Astrocyte of the cerebellum (primary cell): ENCODE measurements at places on chromosomes 6 and 20.
A peak's percentile ranks its signal among the peaks of the same experiment; 100 is the strongest.

DNA sequence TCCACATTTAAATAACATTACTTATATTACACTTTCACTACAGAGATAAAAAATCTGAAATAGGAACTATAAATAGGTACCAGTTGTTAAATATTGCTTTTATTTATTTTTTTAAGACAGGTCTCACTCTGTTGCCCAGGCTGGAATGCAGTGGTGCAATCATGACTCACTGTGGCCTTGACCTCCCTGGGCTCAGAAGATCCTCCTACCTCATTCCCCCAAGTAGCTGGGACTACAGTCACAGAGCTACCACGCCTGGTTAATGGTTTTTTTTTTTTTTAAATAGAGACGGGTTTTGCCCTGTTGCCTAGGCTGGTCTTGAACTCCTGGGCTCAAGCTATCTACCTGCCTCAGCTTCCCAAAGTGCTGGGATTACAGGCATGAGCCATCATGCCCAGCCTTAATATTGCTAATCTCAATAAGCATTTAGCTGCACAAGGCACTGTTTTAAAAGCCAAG is 17.3 kb downstream of the EEF1E1 start:
- peak; percentile 63 for DNase-seq

GRCh38 chr6:47298475-47298874 is 11.2 kb downstream of the TNFRSF21 start:
- no peak for DNase-seq

DNA sequence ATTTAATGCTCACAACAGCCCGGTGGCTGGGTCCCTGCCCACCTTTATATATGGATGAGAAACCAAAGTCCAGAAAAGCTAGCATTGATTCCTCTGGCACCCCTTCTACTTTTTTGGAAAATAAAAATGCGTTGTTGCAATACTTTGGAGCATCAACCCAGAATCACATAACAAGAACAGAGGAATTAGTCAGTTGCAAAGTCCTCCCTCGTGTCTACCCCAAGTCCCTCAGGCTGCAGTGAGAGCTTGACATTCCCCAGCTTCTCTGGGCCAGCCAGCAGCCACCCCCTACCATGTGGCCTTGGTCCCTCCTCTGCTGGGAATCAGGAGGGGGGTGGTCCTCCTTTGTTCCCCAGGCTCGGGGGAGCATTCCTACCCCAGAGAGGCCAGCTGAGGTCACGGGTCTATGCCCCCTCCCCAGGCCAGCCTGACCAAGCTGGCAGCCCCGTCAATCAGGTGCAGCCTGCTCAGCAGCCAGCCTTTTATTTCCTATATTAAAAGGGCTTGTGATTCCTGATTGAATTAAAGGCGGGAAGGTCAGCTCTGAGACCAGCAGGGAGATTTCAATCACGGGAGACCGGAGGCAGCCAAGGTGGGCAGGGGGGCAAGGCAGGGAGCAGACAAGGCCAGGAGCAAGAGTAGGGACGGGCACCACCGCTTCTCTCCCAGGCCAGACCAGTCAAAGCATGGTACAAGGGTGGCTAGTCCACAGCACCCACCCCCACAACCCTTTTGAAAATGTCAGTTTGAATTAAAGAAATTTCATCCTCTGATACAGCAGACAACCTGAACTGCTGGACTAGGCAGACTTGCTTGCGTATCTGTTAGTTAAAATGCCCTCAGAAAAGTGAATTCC is 158.9 kb downstream of the MRPL14 start:
- no peak for DNase-seq

- no peak for DNase-seq
Measured at GRCh38 chr20:22303523-22303922, 280.8 kb downstream of the FOXA2 start.

DNA sequence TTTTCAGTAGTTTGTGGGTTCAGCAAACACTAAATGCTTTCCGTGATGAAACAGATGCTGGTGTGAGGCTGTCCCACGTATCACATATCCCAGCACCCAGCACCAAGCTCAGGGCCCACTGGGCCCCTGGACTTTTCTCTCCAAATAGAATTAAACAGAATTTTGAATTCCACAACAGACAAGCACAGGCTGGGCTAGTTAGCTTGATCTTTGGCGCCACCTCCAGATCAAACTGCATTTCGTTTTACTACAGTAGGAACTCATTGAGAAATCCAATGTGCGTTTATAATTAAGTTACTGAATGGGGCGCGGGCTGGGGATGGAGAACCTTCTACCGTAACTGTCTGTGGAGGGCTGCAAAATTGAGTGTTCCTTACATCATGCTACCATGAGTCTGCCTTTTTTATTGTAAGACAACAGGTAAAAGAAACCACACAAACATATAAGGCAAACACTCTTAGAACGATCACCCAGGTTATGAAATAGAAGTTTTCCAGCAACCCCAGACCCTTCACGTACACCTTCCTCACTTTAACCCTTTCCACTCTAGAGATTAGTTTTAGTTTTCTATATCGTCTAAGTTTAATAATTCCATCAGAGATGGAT is 107.8 kb downstream of the ZFP64 start:
- DNase-seq: peak; percentile 67

DNA sequence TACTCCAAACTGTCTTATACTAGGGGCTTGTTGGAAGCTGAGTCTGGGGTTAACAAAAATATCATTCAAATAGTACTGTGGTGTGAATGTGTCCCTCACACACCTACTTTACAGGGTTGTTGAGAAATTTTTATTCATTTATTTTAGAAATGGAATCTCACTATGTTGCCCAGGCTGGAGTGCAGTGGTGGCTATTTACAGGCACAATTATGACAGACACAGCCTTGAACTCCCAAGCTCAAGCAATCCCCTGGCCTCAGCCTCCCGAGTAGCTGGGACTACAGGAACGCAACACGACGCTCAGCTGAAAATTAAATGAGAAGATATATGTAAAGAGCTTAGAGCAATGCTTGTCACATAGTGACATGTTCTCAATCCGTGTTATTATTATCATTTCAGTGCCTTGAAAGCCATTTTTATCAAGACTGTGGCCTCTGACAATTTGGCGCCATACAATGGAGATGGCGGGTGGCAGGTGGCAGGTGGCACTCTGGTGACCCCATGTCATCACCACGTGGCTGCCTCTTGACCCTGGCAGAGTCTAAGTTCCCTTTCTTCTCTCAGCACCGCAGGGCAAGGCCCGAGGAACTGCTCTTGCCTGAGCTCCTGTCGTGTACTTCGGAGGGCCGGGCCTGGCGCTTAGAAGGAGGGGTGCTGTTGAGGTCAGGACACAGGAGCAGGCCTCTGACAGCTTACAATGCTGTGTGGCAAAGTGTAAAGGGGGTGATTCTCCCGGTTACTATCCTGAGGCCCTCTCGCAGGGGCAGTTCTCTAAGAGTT is 64.5 kb downstream of the STX11 start:
- DNase-seq: no peak

- no peak for DNase-seq
Measured at GRCh38 chr6:79913369-79913768, 34.0 kb downstream of the ELOVL4 start.

DNA sequence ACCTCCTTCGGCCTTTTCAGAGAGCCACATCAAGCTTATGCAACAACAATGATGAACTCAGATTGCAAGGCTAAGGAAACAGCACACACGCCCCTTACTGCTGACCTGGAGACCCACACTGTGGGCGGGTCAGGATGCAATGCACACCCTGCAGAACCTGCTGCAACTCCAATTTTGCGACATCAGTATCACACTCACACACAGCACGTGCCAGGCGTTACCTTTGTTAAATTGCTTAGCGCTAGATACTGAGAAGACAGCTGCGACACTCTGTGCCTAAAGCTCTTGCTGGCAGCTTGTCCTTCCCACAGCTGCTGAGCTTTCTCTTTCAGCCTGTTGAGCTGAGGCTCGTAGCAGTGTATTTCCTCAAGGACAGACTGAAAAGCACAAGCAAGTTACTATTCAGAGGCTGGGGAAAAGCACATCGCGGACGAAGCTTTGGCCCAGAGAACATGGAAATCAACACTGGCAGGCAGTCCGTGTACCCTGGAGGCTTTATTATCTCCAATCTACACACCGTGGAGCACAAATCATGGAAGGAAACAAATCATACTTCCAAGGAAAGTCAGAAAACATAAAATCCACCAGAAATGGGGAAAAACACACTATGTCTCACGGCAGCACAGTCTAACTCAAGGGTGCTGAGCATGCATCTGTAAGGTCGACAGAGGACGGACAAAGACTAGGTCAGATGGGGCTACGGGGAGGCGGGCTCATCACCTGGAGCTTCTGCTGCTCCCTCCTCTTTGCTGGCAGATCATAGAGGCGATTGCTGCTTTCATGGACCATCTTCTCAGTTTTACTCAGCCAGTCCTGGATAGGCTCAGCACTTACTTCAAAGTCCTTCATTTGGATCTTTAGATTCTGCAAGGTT is 268.2 kb downstream of the SYNE1 start:
- no peak for DNase-seq

DNA sequence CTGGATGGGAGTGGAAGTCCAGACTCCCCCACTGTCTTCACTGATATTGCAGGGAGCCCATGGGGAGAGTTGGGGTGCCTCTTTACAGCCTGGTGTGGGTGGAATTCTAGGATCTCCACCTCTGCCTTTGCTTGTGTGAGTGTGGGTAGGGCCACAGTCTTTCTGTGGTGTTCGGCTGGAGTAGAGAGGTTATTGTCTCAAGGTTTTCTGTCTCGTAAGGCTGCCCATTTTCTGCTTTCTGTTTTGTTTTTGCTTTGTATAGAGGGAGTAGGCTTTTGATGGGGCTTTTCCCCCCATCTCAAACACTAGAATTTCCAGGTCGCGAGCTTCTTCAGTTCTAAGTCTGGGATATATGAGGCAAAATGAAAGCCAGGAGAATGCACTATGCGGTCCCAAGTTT is 40.4 kb upstream of the ELMO2 start:
- DNase-seq: no peak

DNA sequence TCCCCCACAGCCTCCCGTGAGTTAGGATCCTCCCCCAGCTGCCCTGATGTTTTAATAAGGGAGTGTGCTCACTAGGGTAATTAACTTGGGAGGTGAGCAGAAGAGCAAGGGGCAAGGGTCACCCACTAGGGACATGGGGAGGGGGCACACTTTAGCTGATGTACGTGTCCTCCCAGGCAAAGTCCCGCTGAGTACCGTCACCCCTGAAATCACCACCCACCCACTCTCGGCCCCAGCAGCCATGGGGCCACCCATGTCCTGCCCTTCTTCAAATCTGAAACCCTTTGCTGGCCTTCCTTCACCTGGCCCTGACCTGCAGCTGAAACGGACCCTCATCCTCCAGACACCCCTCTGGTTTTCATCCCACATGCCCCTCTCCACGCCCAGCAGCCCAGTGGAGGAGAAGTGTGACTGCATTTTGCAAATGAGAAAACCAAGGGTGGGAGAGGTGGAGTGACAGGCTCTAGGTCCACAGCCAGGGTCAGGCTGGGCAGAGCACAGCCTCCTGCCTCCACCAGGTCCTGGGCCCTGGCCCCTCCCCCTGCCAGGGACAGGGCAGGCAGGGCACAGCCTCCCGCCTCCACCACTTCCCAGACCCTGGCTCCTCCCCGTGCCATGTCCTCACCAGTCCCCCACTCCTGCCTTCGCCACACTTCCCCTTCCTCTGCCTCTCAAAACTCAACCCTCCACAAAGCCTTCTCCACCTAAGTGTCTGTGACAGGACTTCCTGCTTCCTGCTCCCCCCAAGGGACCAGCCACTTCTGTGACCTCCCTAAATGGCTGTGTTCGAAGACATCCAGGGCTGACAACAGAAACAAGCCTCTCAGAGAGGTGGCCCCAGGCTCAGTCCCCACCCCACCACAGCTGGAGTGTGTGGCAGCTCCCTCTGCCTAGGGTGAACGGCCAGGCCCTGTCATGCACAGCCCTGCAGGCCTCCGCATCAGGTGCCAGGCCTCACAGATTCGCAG is 15.1 kb downstream of the ACSS1 start:
- DNase-seq: no peak

DNA sequence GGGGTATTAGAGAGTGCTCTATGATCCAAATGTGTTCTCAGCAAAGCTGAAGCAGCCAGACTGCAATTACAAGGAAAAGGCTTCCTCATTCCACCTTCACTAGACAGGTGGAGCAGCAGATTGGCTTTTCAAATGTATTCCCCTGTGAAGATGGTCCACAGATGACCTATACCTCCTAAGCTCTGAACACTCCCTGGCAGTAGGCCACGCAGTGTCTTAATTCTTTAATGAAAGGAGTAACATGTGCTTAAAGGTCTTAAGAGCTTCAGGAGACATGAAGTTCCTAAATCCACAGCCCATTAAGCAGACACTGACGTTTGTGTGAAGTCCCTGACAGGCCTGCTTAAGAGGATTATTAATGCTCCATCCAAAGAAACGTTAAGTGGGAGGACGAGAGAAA is 138.9 kb upstream of the NUP153 start:
- DNase-seq: no peak
